Thoracic aorta (tissue), 2 donors: ENCODE measurements at places on chromosomes 6 and 20. TPM values are rescaled to one million over a fixed set of nuclear protein-coding genes. Genes with fewer than 3 reads are reported as not detected.

GRCh38 chr20:16419138-16419715 is 154.0 kb downstream of the KIF16B start:
- no peak for DNase-seq

GRM1 gene
- total RNA-seq, result 0.54 TPM

- no peak for DNase-seq
Observed at GRCh38 chr6:52995913-52996645, 995 bp upstream of the GSTA4 start.

CLPSL2 gene
- total RNA-seq, result not detected

DNA sequence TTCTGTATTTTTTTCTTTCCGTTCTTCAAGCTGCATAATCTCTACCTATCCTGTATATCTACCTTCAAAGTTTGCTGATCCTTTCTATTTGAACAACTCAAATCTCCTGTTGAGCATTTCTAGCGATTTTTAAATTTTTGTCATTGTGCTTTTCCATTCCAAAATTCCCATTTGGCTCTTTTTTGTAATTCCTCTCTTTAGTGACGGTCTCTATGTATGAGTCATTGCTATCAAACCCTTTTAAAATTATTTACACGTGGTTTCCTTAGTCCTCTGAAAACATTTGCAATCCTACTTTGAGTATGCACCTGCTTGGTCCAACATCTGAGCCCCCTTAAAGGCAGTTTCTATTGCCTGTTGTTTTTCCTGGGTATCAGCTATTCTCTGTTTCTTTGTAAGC is 100.5 kb upstream of the FOXC1 start:
- DNase-seq, result no peak

TMEM170B gene
- total RNA-seq, result 4.6 TPM

- no peak for DNase-seq
Observed at GRCh38 chr20:63627751-63628245, 897 bp upstream of the GMEB2 start.

PXDC1 gene
- total RNA-seq, result 406 TPM

HDGFL1 gene
- total RNA-seq, result not detected

DNA sequence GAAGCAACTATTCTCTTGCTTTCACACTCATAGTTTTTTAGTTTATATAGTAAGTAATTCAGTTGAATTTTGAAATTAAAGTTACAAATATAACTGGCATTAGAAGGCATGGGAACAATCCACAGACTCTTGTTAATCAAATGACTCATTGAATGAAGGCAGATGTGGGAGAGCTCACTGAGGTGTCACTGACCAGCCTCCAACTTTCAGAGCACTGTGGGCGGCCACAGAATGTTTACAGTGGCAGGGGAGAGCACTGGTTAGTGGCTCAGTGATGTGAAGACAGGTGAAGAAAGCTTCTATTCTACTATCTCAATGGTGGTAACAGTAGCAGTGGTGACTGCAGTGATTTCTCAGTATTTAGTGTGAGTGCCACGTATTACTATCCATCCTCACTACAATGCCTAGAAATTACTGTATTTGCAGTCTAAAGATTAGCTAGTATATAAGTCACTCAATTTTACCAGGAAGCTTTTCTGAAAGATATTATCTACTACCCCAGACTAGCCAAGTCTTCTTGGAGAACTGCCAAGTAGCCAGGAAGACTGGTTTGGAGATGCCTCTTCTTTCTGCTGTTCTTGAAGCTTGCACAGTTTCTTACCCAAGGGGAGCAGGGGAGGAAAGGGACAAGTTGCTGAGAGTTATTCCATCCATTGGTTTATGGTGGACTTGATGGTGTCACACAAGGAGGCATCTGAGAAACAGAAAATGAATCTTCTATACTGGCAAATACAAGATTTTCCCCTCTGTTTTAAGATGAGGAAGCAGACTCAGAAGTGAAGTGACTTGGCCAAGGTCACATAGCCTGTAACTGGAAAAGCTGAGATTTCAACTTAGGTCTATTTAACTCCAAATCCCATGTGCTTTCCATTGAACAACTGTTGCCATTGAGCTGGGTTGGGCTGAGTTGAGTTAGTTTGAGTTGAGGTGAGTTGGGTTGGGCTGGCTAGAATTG is 231.2 kb downstream of the ANKRD60 start:
- DNase-seq, result no peak

GRCh38 chr6:70252604-70253003 is 50.3 kb downstream of the COL9A1 start:
- DNase-seq, result no peak

GRCh38 chr6:16723826-16724225 is 37.4 kb downstream of the ATXN1 start:
- no peak for DNase-seq

SALL4 gene
- total RNA-seq, result not detected

DNA sequence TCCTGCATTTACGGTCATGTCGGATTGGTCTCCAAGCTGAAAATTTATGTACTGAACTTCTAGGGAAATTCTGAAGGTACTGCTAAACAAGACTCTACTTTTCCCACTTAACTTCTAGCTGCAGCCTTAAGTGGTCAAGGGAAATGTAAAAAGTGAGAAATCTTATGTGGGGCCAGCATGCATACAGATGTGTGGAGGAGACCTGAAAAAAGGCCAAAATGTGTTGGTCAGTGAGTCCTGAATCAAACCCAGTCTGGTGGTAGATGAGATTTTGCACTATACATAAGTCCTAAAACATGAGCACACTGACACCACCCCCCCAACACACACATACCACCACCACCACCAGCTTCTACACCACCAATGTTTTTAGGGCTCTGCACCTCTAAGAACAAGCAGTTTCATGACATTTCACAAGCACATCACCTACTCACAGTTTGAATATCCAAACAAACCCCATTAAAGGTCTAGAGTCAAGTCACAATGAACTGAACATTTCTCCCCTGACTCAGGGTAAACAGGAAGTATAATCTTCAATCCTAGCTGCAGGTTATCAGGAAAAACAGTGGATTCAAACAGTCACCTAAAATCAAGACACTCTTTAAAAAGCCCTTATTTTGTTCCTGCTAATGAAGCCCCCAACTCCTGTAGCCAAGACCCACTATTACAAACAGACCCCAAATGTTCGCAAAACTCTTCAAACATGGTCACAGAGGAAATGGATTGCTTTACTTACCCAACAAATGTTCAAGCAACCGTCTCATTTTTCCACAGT is 1.6 kb downstream of the ZMYND8 start:
- DNase-seq, result no peak
